ENCODE measurements at places on chromosomes 12 and 14.

GRCh38 chr14:46051796-46052195 is 599.8 kb downstream of the RPL10L start:
- DNase-seq, result no peak

GRCh38 chr14:69996216-69996615 is 117.0 kb downstream of the SMOC1 start:
- DNase-seq, result no peak

GRCh38 chr12:87820524-87821202 is 208.5 kb downstream of the C12orf50 start:
- DNase-seq, result no peak

GRCh38 chr12:69026336-69026735 is 93.4 kb upstream of the CPM start:
- no peak for DNase-seq

DNA sequence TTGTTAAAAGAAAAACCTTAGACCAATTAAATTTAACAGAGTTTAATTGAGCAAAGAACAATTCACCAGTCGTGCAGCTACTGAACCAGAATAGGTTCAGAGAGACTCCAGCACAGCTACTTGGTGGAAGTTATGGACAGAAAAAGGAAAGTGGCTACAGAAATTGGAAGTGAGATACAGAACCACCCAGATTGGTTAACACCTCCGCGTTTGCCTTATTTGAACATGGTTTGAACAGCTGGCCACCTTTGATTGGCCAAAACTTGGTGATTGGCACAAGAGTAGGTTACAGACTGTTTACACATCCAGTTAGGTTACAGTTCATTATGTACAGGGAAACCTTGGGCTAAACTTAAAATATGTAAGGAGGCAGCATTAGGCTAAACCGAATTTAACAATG is 54.9 kb downstream of the SRGAP1 start:
- no peak for DNase-seq

- DNase-seq, result no peak
Measured at GRCh38 chr12:1863823-1864222, 43.5 kb downstream of the LRTM2 start.

- no peak for DNase-seq
Measured at GRCh38 chr12:11693601-11694000, 44.1 kb downstream of the ETV6 start.

DNA sequence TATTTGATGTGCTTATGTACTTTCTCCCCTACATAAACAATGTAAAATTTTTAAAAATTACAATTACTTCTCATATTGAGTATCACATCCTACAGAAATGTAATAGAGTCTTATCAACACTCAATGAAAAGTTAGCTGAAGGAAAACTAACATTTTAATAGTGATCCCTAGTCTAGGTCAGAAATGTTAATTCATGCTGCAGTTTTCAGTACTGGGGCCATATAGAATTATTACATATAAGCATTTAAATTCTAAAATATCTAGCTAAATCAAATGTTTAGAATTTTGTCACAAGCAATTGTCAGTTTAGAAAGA is 37.8 kb downstream of the SLC6A15 start:
- DNase-seq, result no peak
